ENCODE measurements at places on chromosomes 5 and 9. TPM values are rescaled to one million over a fixed set of nuclear protein-coding genes. Genes with fewer than 3 reads are reported as not detected.

- DNase-seq: no peak
These were observed 24.7 kb upstream of the TMEM171 start for GRCh38 chr5:73095564-73096238.

CD180 gene
- 1.2 TPM for total RNA-seq

DNA sequence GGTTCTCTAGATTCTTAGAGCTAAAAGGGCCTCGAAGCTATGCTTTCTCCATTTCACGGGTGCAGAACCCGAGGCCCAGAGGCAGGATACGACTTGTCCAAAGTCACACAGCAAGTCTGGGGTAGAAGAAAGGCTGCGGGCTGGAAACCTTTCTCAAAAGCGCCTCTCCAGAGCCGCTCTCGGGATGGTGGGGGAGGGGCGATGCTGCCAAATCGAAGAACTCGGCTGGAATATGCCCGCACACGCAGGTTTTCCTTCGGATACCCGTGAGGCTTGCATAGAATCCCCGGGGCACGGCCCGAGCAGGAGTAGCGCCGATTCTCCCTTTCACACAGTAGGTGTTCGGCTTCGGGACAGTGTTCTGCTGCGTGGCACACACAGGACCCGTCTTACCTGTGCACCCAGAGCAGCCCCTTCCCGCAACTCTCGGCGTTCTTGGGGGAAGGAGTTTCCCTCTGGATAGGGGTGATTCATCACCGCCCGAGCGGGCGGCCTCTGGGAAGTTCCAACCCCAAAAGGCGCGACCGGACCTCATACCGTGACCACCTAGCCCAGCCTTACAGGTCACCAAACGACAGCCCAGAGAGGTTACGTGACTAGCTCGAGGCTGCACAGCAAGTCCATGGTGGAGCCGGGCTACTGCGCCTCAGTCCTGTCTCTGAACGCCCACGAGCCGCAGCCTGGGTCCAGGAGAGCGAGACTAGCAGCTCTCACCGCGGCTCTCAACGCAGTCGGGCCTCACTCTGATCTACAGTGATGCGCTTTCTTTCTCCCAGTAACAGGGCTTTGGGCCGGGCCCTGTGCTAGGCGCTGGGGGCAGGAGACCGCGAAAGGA lies 4.1 kb downstream of the PAX5 start:
- DNase-seq: no peak

GMCL2 gene
- total RNA-seq: not detected

- no peak for DNase-seq
These were observed 220 bp downstream of the NOTCH1 start for GRCh38 chr9:136545692-136545964.

PCDHB2 gene
- 3.1 TPM for total RNA-seq

MYORG gene
- 2.6 TPM for total RNA-seq

GRCh38 chr9:84875193-84875592 lies 205.7 kb downstream of the NTRK2 start:
- DNase-seq: peak; percentile 33

- no peak for DNase-seq
These were observed 8.8 kb upstream of the C5orf15 start for GRCh38 chr5:133977161-133977787.

Measured in skin of body (tissue), 3 donors.